ENCODE measurements at places on chromosomes 4 and X.

GRCh38 chrX:9612146-9612505 lies 147.3 kb downstream of the TBL1X start:
- no peak for DNase-seq

GRCh38 chr4:7518871-7519637 lies 84.3 kb upstream of the PSAPL1 start:
- no peak for DNase-seq

- DNase-seq = no peak
These were observed 695.6 kb upstream of the FAM241A start for GRCh38 chr4:111449657-111450056.

DNA sequence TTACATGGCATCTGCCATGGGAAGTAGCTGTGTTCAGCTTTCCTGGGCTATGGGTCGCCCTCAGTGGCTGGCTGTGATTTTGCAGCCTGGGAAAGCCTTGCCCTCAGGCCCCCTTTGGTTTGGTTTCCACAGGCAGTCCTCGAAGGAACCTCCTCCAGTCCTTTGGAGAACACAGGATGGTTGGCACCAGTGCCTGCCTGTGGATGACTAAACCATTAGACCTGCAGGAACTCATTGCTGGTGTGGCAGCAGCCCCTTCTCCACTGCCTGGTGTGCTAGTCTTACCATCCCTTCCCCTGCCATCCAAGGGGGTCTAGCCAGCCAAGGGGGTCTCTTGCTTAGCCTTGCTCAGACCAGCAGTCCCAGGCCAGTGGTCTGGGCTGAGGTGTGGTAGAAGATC lies 71.4 kb upstream of the PJA1 start:
- no peak for DNase-seq

DNA sequence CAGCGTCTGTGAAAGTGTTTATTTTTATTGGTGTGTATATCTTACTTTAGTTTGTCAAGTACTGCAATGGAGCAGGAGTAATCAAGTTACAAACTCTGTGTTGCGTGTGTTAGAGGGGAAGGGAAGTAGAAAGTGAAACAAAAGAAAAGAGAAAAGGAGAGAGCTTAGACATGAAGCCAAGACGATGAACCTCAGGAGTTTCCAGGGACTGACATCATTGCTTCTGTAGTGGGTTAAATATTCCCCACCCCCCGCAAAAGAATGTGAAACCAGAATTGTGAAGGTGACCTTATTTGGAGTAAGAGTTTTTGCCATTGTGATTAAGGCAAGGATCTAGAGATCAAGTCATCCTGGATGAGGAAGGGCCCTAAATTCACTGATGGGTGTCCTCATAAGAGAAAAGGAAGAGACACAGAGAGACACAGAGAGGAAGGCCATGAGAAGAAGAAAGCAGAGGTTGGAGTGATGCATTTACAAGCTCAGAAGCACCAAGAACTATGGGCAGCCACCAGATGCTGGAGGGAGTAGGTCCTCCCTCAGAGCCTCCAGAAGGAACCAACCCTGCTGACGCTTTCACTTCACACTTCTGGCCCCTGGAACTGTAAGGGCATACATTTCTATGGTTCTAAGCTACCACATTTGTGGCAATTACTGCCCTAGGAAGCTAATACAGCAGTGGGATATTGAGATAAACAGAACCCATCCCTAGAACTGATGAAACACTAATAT lies 173.6 kb upstream of the SFRP2 start:
- DNase-seq = no peak

DNA sequence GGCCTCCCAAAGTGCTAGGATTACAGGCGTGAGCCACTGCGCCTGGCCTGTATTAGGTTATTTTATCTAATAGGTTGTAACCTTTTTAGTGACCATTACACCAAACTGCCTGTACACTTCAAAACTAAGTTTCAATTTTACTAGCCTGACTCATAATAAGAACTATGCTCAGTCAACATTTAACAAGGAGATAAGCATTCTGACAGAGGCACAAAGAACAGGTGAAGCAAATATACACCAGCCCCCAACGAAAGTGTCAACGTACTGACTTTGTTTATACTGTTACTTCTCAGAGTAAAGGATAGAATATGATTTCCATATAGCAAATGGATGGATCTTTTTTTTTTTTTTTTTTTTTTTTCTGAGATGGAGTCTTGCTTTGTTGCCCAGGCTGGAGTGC lies 62.8 kb downstream of the SHISA3 start:
- DNase-seq = no peak

DNA sequence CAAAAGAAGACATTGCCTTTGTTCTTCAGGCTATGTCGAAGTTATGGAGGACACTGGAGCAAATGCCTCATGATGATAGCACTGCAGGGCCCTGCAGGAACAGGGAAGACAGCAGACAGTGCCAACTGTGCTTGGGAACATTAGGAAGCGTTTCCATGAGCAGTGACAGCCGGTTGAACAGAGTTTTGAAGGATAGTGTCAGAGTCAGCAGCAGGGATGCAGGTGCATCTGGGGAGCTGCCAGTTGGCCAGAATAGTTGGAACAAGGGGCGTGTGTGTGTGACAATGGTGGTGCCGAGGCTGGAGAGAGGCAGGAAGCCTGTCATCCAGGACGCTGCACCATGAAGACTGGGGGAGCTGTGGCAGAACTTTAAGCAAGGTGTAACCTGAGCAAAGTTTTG lies 88.6 kb downstream of the SHROOM3 start:
- no peak for DNase-seq

GRCh38 chrX:11791090-11791489 lies 33.1 kb downstream of the MSL3 start:
- no peak for DNase-seq

- no peak for DNase-seq
These were observed 1.2 kb downstream of the WDR44 start for GRCh38 chrX:118347131-118347530.

- no peak for DNase-seq
These were observed 29.0 kb upstream of the MSANTD1 start for GRCh38 chr4:3219761-3220475.

DNA sequence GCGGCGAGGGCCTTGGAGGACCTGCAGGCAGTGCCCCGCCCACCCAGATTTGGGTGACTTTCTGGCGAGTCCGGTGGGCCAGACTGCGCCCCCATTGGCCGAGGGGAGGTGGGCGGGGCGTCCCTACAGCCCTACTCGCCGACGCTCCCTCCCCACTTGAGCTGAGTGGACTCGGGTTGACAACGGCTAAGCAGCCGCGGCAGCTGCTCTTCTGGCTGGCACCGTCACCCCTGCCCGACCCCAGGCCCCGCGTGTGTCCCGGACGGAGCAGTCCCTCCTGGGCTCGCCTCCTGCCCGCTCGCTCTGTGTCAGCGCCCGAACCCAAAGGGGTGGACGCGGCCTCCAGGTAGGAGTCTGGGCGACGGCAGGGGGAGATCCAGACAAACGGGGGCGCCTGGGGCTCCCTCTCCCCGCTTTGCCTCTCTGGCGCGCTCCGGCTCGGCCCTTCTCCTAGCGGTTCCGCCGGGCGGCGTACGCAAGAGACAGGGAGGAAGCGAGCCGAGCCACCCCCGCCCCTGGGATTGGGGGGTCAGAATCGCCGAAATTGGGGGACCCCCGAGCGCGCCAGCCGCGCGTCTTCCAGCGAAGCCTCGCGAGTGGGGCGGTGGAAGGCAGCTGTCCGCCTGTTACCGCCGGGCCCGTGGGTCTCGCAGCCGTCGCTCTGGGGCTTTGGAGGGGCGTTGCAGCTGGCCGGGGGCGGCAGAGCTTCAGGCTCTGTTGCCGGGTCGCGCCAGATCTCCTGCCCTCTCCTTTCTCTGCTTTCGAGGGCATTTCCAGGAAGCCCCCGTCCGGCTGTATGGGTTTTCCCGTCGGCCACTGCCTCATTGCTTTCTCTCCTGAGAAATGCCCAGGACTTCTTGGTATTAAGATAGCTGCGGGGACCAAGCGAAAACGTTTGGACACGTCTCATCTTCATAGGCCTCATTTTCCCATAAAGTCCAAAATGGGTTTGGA lies 46.3 kb downstream of the STARD8 start:
- no peak for DNase-seq

- no peak for DNase-seq
These were observed 25.3 kb downstream of the BTC start for GRCh38 chr4:74768857-74769525.

Data from stimulated activated CD8-positive, alpha-beta memory T cell treated with anti-CD3 and anti-CD28 coated beads, Interleukin-15, amount 100 ng/mL, for 48 hours (primary cell).